Prostate gland (tissue), 2 donors: ENCODE measurements at places on chromosomes 7 and 10. TPM values are rescaled to one million over a fixed set of nuclear protein-coding genes. Genes with fewer than 3 reads are reported as not detected.

Gene EIF5AL1
- 1.5 TPM for total RNA-seq

Gene TUBAL3
- 1.1 TPM for total RNA-seq

Gene ITIH5
- total RNA-seq = 42.0 TPM

Gene JAZF1
- total RNA-seq = 9.3 TPM

Gene ANKRD61
- total RNA-seq = 0.74 TPM

Gene GRID1
- total RNA-seq = 1.0 TPM

Gene AKR1C4
- not detected for total RNA-seq

Gene LBX1
- not detected for total RNA-seq

Gene LEP
- total RNA-seq = not detected

Gene HGF
- total RNA-seq = 7.5 TPM

Gene PHYH
- total RNA-seq = 27.4 TPM
